NCI-H69 (cell line): ENCODE measurements at places on chromosomes 2 and 18.
A peak's percentile ranks its signal among the peaks of the same experiment; 100 is the strongest.

DNA sequence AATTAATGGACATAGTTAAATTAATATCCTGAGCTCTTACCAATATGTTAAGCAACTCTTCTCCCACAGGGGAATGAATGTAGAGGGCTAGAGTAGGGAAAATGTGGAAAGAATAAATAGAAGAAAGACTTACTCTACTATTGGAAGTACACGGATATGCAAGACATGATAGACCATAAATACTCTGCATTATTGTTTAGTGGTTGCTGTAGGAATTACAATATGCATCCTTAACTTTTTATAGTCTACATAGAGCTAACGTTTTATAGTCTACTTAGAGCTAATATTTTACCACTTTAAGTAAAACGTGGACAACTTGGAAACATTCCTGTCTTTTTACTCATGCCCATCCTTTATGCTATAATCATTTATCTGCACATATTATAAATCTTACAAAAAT, 163.8 kb upstream of the GALNT5 start:
- no peak for DNase-seq

GRCh38 chr2:17302281-17302680, 216.0 kb downstream of the RAD51AP2 start:
- no peak for DNase-seq

GRCh38 chr18:2706903-2707302, 51.4 kb downstream of the SMCHD1 start:
- DNase-seq: peak; percentile 35

GRCh38 chr18:37965572-37965970, 400.0 kb upstream of the CELF4 start:
- no peak for DNase-seq

- peak; percentile 10 for DNase-seq
These were observed 29.2 kb upstream of the POMC start for GRCh38 chr2:25197336-25198208.

DNA sequence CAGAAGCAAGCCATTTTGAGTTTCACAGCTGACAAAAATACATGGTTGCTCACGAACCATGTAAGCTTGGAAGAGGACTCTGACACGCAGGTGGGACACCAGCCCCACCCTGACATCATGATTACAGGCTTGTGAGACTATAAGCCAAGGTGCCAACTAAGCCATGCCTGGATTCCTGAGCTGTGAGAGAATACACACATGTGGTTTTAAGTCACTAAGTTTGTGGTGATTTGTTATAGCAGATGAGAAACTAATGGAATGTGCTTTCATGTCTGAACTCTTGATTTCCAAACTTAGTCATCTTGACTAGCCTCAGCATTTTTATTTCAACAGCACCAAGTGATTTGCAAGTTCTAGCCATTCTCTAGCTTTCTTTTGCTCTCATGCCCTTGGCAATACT, 676.1 kb upstream of the CELF4 start:
- no peak for DNase-seq

GRCh38 chr2:141468761-141469160, 662.1 kb downstream of the LRP1B start:
- DNase-seq: no peak

DNA sequence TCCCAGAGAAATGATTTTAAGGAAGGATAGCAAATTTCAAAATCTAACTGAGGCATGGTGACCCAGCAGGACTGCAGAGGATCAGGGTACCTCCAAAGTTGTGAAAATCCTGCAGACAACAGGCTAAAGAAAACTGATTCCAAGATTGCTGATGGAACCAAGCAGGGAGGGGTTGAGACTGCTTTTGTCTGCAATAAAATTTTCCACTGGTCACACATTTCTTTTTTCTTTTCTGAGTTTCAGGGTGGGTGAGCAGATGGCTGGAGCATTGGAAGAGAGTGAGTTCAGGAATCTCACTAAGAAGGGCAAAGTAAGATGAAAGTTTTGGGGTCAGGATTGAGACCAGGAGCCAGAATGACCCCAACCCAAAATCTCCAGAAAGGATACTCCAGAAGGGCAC, 321.0 kb downstream of the TNS1 start:
- no peak for DNase-seq

DNA sequence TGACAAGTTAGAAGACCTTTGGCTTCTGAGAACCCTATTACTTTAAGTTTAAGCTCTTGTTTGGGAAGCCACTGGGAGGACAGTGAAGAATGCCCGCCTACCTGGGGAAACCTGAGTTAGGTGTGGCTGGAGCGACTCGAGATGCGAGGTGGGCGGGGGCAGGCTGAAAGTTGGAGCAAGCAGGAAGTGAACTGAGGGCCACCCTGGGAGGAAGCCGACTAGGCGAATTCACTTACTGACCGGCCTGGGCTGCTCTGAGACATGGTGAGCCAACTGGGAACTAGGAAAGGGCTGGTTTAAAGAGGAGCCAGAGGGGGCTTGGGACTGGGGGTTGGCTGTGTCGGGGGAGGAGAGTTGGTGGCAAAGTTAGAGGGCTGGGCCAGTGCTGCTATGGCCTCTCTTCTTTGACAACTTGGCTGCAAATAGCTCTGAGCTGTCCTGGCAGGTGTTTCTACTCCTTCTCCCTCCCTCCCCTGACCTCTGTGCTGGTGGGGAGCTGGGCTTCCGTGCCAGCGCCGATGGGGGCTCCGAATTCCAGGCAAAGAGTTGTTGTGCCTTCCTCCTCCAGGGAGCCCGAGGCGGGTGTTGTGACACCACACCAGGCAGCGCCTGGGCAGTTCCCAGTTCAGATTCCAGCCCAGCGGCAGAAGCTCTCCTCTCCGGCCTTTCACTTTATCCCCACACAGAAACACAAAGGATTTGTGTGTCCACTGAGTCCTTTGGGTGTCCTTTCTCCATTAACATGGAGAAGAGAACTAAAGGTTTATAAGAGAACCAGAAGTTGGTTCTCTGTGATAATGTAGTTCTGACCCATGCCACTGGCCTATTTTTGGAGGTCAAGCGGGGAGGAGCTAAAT, at the start of gene VAMP8:
TSS of gene VAMP8 (plus strand) at position 201 of the 857 bp plus-strand sequence. CDS start at position 262, 61 bp downstream.
- peak; percentile 58 for DNase-seq

DNA sequence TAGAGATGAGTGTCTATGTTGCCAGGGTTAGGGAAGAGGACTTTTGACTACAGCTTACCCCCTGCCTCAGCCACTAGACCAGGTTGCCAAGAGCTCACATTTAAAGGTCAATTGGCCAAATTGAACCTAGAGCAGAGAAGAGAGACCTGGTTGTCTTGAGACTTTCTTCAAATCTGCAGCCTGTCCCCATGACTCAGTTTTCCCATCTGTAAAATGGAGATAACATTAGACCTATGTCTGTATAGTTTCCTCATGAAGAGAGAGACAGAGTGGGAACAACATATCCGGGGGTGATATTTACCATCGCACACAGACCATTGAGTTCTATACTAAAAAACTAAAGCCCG, 1.6 kb upstream of the LIPG start:
- no peak for DNase-seq

DNA sequence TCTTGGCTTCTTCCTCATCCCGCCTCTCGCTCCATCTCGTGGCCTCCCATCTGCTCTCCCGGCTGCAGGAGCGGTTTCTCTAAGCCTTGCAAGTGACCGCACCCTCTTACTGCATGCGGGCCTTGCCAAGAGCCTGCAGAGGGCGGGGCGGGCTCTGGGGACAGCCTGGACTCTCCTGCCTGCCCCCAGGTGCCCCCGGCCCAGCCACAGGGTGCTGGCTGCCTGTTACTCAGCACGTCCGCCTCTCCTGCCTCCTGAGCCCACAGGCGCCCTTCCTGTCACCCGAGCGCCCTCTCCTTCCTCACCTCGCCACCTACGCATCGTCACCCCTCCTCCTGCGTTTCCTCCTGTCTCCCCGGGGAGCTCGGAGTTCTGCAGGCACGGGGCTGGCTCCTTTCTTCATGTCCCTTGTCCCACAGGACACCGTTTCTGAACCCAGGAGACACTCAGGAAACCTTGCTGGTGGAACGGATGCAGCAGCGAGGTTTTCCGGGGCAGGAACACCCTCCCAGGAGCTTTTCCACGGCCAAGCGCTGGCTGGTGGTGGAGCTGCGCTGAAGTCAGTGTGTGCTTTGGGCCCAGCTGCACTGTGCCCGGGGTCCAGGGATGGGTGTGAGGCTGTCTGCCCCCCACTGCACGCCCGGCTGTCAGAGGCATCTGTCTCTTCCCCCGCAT, 28.5 kb downstream of the HPCAL1 start:
- no peak for DNase-seq

DNA sequence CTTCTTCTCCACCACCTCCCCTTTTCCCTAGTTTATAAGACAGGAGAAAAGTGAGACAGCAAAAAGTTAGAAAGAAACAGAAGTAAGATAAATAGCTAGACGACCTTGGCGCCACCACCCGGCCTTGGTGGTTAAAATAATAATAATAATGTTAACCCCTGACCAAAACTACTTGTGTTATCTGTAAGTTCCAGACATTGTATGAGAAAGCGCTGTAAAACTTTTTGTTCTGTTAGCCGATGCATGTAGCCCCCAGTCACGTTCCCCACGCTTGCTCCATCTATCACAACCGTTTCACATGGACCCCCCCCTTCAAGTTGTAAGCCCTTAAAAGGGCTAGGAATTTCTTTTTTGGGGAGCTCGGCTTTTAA, 1.5 kb upstream of the BUB1 start:
- no peak for DNase-seq

DNA sequence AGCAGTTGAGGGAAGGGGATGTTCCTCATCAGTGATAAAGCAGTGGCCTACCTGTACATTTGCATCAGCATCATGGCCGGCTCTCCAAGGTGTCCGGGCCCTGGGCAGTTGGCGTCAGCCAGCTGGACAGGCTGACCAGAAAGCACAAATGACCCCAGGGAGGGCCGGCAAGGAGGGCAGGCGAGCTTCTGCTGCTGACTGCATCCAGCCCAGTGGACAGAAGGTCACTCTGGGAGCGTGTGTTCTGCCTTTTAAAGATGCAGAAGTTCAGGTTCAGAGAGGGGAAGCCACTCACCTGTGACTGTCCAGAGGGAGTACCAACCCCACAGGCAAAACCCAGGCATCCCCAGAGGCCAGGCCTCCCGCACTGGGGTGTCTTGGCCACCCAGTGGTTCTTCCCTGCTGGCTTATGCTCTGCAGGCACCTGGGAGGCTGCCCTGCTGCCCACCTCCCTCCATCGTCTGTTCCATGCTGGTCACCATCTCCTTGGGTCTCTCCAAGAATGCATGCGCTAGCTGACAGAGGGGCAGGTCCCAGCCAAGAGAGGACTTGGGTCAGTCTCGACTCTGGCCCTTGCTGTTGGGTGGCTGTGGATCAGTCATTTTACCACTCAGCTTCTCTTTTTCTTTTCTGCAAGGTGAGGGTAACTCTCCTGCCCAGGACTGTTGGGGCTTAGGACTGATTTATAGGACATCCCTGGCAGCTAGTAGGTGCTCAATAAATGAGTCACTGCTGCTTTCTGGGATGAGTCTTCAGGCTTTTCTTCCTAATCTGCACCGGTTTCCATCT, 89.9 kb downstream of the INHBB start:
- DNase-seq: no peak

DNA sequence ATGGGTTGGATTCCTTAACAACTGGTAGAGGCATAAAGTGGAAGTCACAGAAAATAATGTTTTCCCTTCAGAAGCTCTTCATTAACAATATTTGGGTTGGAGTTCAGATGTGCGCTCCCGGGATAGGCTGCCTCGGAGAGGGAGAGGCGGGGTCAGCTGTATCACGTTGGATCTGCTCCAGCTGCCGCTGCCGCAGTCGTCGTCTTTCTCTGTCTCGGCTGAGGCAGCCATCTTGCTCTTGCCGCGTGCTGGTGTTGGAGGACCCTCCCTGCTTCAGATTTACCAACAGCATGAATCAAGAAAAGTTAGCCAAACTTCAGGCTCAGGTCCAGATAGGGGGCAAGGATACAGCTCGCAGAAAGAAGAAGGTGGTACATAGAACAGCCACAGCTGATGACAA, 35.1 kb downstream of the TANC1 start:
- peak; percentile 56 for DNase-seq
